ENCODE measurements at places on chromosomes 2 and 18. TPM values are rescaled to one million over a fixed set of nuclear protein-coding genes. Genes with fewer than 3 reads are reported as not detected.

GRCh38 chr2:150409196-150409595, 78.3 kb downstream of the RND3 start:
- H3K27me3 ChIP-seq, result no peaks in the 10 kb centered on the region
- no peak for DNase-seq
- no peak overlapping the region for H3K27ac ChIP-seq
- H3K36me3 ChIP-seq, result no peaks in the 10 kb centered on the region
- H3K4me3 ChIP-seq, result no peak overlapping the region

CAPN14 gene
- 0.33 TPM for total RNA-seq

DNA sequence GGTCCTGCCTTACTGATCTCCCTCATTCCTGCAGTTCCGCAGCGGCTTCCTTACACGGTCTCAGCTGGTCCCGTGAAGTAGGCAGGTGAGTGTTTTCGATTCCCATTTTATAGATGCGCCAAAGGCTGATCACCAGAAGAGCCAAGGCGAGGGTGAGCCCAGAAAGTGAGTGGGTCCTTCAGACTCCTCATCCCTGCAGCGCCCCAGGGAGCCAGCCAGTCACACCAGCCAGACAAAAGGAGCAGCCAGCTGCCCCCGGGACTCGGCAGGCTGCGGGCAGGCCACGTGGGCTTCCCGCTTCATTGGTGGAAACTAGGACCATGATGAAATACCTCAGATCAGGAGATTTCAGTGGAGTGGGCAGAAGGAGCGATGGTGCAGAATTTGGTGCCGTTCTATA, 85.9 kb downstream of the SMAD7 start:
- peaks cover 35% of the 10 kb centered on the region for H3K4me1 ChIP-seq
- H3K27ac ChIP-seq, result no peak overlapping the region

- no peaks in the 10 kb centered on the region for H3K27me3 ChIP-seq
- no peaks in the 10 kb centered on the region for H3K36me3 ChIP-seq
- no peaks in the 10 kb centered on the region for H3K4me1 ChIP-seq
- no peak overlapping the region for H3K4me3 ChIP-seq
- DNase-seq, result no peak
These were observed 510.9 kb downstream of the PARD3B start for GRCh38 chr2:205056151-205056561.

DNA sequence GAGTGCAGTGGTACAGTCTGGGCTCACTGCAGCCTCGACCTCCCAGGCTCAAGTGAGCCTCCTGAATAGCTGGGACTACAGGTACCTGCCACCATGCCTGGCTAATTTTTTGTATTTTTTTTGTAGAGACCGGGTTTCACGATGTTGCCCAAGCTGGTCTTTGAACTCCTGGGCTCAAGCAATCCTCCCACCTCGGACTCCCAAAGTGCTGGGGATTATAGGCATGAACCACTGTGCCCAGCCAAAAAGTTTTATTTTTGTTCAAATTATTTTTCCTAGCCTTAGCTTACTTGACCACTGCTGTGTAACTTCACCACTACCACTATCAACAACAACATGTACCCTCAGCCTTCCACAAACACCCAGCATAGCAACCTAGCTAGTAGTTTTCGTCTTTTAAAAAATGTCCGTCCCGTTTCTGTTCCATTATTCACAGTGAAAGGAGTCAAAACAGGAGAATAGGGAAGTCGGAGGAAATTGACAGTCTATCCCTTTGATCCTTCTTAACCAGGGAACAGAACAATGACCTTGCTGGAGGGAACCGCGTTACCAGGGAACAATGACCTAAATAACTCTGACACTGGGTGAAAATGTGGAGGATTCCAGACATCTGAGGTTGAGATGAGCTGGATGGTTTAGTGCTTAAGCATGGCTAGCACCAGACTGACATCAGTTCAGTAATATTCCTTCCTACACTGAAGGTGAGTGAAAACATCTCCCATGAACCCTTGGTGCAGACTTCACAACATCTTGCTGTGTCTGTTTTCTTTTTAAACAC, 69.2 kb upstream of the ARL4C start:
- no peaks in the 10 kb centered on the region for H3K36me3 ChIP-seq
- H3K4me3 ChIP-seq, result no peak overlapping the region
- no peak overlapping the region for H3K27ac ChIP-seq
- H3K4me1 ChIP-seq, result peaks cover 13% of the 10 kb centered on the region
- H3K27me3 ChIP-seq, result no peaks in the 10 kb centered on the region
- DNase-seq, result no peak

DNAH6 gene
- 0.32 TPM for total RNA-seq

SLC19A3 gene
- total RNA-seq, result not detected

DNA sequence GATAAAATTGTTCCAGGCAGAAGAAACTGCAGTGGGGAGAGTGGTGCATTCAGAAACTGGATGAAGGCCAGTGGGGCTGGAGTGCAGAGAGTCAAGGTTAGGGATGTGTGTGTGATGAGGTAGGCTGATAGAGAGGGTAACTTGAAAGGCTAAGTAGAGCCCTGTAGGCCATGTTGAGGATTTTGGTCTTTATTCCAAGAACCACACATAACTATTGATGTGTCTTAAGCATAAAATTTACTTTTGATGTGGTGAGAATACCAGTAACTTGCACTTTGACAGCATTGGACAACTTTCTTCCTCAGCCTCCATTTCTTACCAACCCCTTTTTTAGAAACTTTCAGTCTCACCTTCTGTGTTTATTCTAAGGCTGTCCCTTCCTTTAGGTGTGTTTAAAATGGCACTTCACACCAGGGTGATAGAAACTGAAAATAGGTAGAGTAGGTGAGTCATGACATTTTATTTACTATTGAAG, 22.6 kb downstream of the MTX2 start:
- H3K27me3 ChIP-seq, result no peaks in the 10 kb centered on the region
- no peak for DNase-seq

DNA sequence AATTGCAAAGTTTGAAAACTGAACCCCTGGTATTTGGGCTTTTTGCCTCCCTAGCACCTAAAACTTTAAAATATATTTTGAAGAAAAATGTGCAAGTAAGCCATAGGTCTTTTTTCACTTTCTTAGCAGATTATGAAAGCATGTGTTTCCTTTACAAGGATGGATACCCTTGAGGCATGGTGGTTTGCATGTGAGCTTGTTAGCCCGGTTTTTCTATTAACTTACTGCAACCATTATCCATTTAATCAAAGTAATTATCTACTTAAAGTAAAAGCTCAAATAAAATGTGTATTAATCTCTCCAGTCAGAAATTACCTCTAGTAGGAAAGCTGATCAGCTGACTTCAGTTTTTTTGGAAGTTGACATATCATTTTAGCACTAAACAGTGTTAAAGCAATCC, 140.6 kb downstream of the EML6 start:
- H3K36me3 ChIP-seq, result no peaks in the 10 kb centered on the region
- DNase-seq, result no peak
- H3K4me3 ChIP-seq, result no peak overlapping the region
- no peaks in the 10 kb centered on the region for H3K4me1 ChIP-seq
- H3K27ac ChIP-seq, result no peak overlapping the region

DNA sequence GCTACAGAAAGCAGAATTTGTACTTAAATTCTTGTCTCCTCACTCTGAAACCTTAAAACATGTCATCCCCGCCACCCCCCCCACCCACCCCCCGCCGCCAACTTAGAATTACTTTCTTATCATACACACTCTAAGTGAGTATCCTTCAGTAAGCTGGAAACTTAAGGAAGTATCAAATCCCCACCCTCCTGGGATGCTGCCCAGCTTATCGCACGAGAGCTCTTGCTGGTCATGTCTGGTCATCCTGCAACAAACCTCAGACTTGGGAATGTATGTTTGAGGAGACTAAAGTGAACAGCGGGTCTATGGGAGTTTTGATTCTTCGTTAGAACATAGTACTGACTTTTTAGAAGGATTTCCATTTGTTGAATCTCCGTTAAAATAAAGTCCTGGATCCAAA, 203.3 kb downstream of the PTGR3 start:
- no peak overlapping the region for H3K4me3 ChIP-seq
- no peak overlapping the region for H3K27ac ChIP-seq
- no peak for DNase-seq
- no peaks in the 10 kb centered on the region for H3K4me1 ChIP-seq

DNA sequence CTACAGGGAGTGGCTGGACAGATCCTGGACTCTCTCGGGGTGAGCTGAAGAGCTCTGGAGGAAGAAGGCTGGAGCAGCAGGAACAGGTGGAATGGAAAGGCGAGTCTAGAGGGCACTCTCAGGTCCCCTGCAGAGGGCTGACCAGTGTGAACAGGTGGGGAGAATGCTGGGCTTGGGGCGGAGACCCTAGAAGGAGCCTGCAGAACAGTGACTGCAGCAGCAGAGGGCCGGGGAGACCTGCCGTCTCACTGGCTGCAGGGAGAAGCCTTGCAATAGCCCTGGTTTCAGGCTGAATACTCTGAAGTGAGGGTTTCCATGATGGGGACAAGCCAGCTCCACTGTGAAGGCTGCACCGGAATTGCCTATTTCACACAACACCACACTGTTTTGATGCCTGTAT, 626.7 kb upstream of the SALL3 start:
- no peak overlapping the region for H3K4me3 ChIP-seq
- H3K27ac ChIP-seq, result no peak overlapping the region
- no peaks in the 10 kb centered on the region for H3K36me3 ChIP-seq
- no peaks in the 10 kb centered on the region for H3K27me3 ChIP-seq
- no peak for DNase-seq
- H3K4me1 ChIP-seq, result no peaks in the 10 kb centered on the region

ARHGAP15 gene
- 168 TPM for total RNA-seq

DNA sequence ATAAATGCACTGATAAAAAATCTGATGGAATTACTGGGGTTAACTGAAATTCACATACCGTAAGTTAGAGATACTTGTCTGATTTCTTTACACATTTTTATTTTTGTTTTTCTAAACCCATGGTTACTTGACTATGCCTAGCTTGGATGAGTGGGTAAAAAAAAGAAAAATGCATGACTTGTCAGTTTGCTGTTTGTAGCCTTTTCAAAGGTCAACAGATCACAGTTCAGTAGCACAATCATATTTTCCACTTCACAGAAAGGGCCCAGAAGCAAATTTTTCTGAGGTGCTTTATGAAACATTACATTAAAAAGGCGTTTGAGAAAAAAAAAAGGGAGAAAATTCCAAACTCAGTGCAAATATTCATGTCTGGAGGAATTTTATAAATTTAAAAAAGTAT, 16.4 kb downstream of the SLC16A14 start:
- no peak overlapping the region for H3K27ac ChIP-seq
- no peaks in the 10 kb centered on the region for H3K4me1 ChIP-seq
- DNase-seq, result no peak
- no peaks in the 10 kb centered on the region for H3K36me3 ChIP-seq
- no peaks in the 10 kb centered on the region for H3K27me3 ChIP-seq

PLEK gene
- 333 TPM for total RNA-seq

LAMA1 gene
- not detected for total RNA-seq

M1AP gene
- not detected for total RNA-seq

DNA sequence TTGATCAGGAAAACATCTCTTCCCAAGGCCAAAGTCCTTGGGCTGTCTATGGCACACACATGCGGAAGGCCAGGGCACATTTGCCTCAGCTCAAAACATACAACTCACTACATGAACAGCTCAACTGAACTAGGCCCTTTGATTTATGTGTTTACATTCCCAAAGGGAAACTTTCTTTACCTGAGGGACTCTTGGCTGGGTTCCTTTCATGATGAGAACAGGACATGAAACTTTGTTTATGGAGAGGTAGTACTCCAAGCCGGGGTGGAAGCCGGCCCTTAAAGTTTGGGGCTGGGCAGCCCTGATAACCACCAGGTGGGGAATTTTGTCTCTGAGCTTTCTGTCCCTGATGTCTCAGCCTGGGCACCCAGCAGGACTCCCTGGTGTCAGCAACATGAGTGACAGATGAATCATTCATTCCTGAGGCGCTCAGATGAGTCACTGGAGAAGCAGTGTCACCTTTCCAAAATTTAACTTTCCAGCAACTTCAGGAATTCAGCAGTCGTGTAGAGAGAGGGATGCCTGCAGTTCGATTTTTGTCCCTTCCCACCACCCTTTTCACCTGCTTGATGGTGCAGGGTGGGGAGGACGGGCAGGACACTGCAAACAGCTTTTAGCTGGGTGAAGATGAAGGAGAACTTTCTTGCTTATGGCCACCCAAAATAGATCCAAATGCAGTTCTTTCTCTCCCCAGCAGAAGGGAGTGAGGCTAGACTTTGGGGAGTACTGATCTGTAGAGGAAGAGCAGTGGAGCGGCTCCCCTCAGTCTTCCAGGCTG, 331.6 kb downstream of the DYSF start:
- no peaks in the 10 kb centered on the region for H3K4me1 ChIP-seq
- H3K27me3 ChIP-seq, result no peaks in the 10 kb centered on the region
- no peak overlapping the region for H3K27ac ChIP-seq
- H3K36me3 ChIP-seq, result no peaks in the 10 kb centered on the region
- DNase-seq, result no peak

C2orf78 gene
- total RNA-seq, result not detected

DNA sequence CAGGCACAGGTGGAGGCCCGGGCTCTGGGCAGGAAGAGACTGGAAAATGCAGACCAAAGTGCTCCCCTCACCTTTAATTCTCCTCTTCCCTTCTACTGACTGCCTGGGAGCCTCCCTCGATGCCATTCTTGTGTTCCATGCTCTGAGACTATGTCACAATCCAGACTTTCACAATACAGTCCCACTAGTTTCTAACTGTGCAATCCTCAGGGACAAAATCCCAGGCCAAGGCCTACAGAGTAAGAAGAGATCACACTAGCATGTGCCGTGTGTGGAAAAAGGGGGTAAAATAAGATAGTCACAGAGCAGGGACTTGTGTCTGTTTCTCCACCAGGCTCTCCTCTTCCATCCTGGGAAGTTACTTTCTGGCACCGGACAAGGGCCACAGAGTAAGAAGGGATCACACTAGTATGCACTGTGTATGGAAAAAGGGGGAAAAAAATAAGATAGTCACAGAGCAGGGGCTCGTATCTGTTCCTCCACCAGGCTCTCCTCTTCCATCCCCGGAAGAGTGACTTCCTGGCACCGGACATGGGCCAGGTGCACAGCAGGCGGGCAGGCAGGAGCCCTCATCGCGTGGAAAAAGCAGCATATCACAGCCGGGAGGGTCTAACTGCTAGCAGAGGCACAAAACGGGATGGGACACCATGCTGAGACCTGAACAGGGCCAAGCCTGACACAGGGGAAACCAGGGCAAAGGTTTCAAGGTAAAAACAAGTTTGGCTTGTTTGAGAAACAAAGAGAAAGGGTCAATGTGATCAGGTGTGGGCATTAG, 9.6 kb downstream of the CYB5A start:
- no peaks in the 10 kb centered on the region for H3K36me3 ChIP-seq
- peaks cover 9% of the 10 kb centered on the region for H3K4me1 ChIP-seq
- no peak overlapping the region for H3K4me3 ChIP-seq
- no peak overlapping the region for H3K27ac ChIP-seq
- no peak for DNase-seq
- H3K27me3 ChIP-seq, result no peaks in the 10 kb centered on the region

DNA sequence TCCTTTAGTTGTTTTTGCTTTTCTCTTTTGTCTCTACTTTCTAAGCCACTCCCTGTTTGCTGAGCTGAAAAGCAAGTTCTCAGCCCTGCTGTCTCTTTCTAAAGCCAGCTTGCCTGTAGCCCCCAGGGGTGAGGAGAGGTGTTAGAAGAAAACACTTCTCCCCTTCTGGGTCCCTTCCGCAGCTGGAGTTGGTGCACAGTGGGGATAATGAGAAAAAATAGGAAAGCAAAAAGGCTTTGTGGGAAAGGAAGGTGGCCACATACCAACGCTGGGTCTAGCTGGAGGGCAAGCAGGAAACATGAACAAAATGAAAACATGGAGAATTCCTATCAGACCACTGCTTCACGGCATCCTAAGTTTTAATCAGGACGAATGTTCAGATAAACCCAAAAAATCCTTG, 15.5 kb upstream of the SLC20A1 start:
- no peaks in the 10 kb centered on the region for H3K27me3 ChIP-seq
- H3K27ac ChIP-seq, result peak overlapping the region; percentile 73
- peak overlapping the region; percentile 23 for H3K4me3 ChIP-seq
- no peaks in the 10 kb centered on the region for H3K36me3 ChIP-seq
- peak; percentile 20 for DNase-seq

DPYSL5 gene
- not detected for total RNA-seq

TMEFF2 gene
- total RNA-seq, result not detected

NTSR2 gene
- total RNA-seq, result not detected

ACTG2 gene
- total RNA-seq, result not detected

ERCC3 gene
- 56.3 TPM for total RNA-seq

TYW5 gene
- total RNA-seq, result 17.4 TPM
